ENCODE measurements at places on chromosomes 5 and 9.

DNA sequence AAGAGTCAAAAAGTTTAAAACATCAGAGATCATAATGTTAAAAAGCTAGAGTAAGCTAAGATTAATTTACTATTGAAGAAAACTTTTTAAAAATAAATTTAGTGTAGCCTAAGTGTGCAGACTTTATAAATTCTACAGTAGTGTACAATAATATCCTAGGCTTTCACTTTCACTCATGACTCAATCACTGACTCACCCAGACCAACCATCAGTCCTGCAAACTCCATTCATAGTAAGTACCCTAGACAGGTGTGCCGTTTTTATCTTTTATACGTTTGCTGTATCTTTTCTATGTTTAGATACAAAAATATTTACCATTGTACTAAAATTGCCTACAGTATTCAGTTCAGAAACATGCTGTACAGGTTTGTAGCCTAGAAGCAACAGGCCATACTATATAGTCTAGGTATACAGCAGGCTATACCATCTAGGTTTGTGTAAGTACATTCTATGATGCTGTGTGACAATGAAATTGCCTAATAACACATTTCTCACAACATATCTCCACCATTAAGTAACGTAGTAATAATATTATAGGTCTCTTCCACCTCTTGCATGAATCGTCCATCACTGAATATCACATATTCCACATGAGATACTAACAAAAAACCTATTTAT is 59.2 kb downstream of the MEGF9 start:
- DNase-seq: no peak

DNA sequence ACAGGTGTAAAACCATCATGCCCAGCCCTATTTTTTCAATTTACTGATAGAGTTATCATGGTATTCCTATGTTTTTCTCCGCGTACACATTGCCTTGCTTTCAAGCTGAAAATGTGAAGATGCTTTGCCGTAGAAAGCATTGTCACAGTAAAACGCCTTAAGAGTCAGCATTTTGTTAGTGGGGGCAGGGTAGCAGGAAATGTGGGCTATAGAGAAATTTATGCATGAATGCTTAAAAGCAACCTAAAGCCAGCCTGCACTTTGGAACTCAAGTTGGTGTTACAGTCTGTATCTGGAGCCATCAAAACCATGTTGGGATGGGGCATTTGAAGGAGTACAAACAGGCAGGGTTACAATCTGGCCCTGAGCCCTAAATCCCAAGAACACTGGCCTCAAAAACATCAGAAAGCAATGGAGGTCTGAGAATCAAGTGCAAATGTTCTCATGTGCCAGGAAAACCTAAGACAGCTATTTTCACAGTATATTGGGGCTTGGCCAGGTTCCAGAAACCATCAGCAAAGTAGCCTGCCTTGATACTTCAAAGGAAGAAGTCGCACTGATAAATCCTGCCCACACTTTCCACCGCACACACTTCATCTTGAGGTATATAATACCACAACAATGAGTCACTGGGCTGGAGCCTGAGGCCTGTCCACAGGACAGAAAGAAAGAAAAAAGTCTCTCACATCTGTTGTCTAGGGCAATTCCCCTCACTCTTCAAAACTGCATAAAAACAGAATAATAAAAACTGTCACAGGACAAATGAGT is 313.8 kb downstream of the ENC1 start:
- DNase-seq: peak; percentile 43

GRCh38 chr5:142438573-142438972 is 113.8 kb upstream of the SPRY4 start:
- no peak for DNase-seq

GRCh38 chr9:19493876-19494275 is 85.1 kb downstream of the ACER2 start:
- DNase-seq: no peak

- no peak for DNase-seq
Observed at GRCh38 chr9:21395778-21396717, 10.8 kb upstream of the IFNA2 start.

- DNase-seq: no peak
Observed at GRCh38 chr9:126578029-126578428, 35.7 kb upstream of the LMX1B start.

- no peak for DNase-seq
Observed at GRCh38 chr9:19409401-19410194, 789 bp downstream of the ACER2 start.

GRCh38 chr5:143826951-143827444 is 15.0 kb downstream of the HMHB1 start:
- DNase-seq: no peak

GRCh38 chr9:133252301-133253020 is 22.5 kb downstream of the ABO start:
- no peak for DNase-seq

GRCh38 chr5:127517110-127517479 is 345 bp upstream of the PRRC1 start:
- no peak for DNase-seq

GRCh38 chr9:92350740-92351133 is 25.0 kb downstream of the CENPP start:
- DNase-seq: no peak
